A549 treated with AZD2906 at 1 μM for 4 hours (cell line): ENCODE measurements at places on chromosomes 16 and 17. TPM values are rescaled to one million over a fixed set of nuclear protein-coding genes. Genes with fewer than 3 reads are reported as not detected.

Gene MAP2K6
- total RNA-seq, result 5.5 to 7.8 TPM (median 6.9 TPM) in 5 replicates

Gene EVI2B
- 0.02 to 0.06 TPM (median 0.06 TPM) in 3 of 5 replicates, not detected in the others for total RNA-seq

Gene NAGS
- total RNA-seq, result 1.1 to 1.4 TPM (median 1.2 TPM) in 5 replicates

Gene SLC6A2
- 0.03 to 0.09 TPM (median 0.06 TPM) in 5 replicates for total RNA-seq

Gene FA2H
- total RNA-seq, result 31.4 to 35.7 TPM (median 34.6 TPM) in 5 replicates

Gene ANKRD40CL
- not detected in 5 replicates for total RNA-seq

Gene CNGB1
- 0.06 to 0.20 TPM (median 0.10 TPM) in 5 replicates for total RNA-seq

Gene RHBDL3
- 2.9 to 5.1 TPM (median 4.3 TPM) in 5 replicates for total RNA-seq

Gene KRT20
- total RNA-seq, result 0.11 to 0.30 TPM (median 0.23 TPM) in 5 replicates

Gene CCDC144A
- total RNA-seq, result 0.79 to 1.6 TPM (median 1.2 TPM) in 5 replicates

Gene FKBP10
- 85.2 to 104 TPM (median 96.6 TPM) in 5 replicates for total RNA-seq

Gene RPS6KB1
- total RNA-seq, result 36.7 to 54.1 TPM (median 44.6 TPM) in 5 replicates

Gene RANBP10
- 8.0 to 9.5 TPM (median 8.4 TPM) in 5 replicates for total RNA-seq

Gene PRAC1
- total RNA-seq, result not detected in 5 replicates

Gene OR2C1
- not detected in 5 replicates for total RNA-seq

Gene TMC7
- total RNA-seq, result 5.3 to 6.6 TPM (median 5.6 TPM) in 5 replicates

Gene MEOX1
- not detected in 5 replicates for total RNA-seq

Gene MAF
- 0.21 to 0.48 TPM (median 0.34 TPM) in 5 replicates for total RNA-seq

Gene TMEM114
- total RNA-seq, result not detected in 5 replicates

Gene PRM1
- total RNA-seq, result not detected in 5 replicates

Gene RBFOX1
- total RNA-seq, result not detected in 5 replicates

Gene MGRN1
- 38.6 to 45.5 TPM (median 45.1 TPM) in 5 replicates for total RNA-seq

Gene ATPAF2
- total RNA-seq, result 23.0 to 29.4 TPM (median 28.1 TPM) in 5 replicates

Gene TK1
- 237 to 293 TPM (median 246 TPM) in 5 replicates for total RNA-seq

Gene NEUROD2
- total RNA-seq, result 0.01 to 0.07 TPM (median 0.01 TPM) in 3 of 5 replicates, not detected in the others

Gene ASPA
- total RNA-seq, result not detected in 5 replicates

Gene PYY
- total RNA-seq, result 0.08 TPM in 1 of 5 replicates, not detected in the others

Gene RGS11
- total RNA-seq, result 2.9 to 4.9 TPM (median 4.4 TPM) in 5 replicates

Gene PRSS22
- 0.50 to 0.98 TPM (median 0.78 TPM) in 5 replicates for total RNA-seq

Gene SLC4A1
- not detected in 5 replicates for total RNA-seq

Gene PPL
- total RNA-seq, result 4.7 to 6.0 TPM (median 5.4 TPM) in 5 replicates

Gene HOXB9
- total RNA-seq, result 6.4 to 7.2 TPM (median 6.9 TPM) in 5 replicates

Gene RPTOR
- 28.7 to 31.6 TPM (median 30.4 TPM) in 5 replicates for total RNA-seq

Gene DHRS7C
- total RNA-seq, result not detected in 5 replicates

Gene TSPOAP1
- not detected in 5 replicates for total RNA-seq
